ENCODE measurements at places on chromosomes 2 and 18. TPM values are rescaled to one million over a fixed set of nuclear protein-coding genes. Genes with fewer than 3 reads are reported as not detected.

DNA sequence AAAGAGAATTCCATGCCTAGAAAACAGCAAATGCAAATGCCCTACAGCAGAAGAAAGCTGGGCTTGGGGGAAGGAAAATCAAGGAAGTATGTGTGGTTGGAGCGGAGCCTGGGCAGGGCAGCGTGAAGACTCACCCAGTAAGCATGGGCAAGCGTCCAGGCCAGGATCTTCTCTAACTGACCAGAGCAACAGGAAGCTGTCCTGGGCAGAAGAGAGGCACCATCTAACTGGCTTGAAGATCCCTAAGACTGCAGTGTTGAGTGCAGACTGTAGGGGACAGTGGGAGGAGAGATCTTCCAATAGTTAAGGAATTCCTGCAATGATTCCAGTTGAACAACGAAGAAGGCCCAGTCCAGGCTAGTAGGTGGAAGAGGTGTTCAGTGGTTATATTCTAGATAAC, 57.9 kb downstream of the NXPH2 start:
- DNase-seq: no peak

GRCh38 chr2:29112379-29112778, 2.8 kb upstream of the CLIP4 start:
- no peak for DNase-seq

DNA sequence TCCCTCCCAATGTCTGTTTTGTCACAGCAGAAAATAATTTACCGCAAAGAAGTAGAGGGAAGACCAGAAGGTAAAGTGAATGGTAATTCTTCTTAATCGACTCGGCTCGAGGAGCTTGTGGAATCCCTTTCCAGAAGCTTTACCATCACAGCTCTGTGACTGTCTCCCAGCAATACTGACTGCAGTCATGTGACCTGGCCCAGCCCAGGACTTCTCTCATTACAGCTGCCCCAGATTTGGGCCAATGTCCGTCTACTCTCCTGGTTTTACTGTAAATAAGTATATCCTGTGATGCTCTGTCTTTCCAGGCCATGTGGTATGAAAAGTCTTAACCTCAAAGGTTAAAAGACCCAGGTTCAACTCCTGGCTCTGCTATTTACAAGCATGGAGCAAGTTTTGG, 18.9 kb upstream of the ELOA2 start:
- no peak for DNase-seq

Gene SP9
- not detected for polyA plus RNA-seq

Gene MOGAT1
- not detected for polyA plus RNA-seq

GRCh38 chr2:150387586-150388288, 99.7 kb downstream of the RND3 start:
- DNase-seq: no peak

DNA sequence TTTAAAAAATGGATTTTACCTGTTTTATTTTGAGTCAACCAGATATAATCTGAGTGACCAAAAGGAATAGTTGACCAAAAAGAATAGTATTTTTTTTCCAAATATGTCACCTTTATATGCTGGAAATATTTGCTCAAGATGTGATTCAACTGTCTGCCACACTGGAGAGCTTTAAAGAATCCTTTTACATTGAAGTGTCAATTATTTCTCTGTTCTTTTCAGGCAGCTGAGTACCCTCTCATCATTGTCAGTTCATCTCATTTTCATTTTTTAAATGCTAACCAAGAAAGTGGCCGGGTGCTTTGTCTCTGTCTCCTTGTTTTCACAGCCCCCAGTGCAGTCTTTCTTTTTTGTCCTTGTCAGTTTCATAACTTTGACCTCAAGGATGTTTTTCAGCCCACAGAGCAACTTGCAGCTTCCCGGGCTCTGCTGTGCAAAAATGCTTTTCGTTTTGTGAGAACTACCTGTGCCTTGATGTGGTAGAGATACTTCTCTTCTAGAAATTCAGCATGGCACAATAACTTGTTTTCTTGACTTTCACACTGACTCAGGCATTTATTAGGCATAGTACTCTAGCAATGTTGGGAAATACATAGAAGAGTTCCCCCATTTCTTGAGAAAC, 23.4 kb upstream of the CERS6 start:
- DNase-seq: no peak

Gene RAB17
- polyA plus RNA-seq: 13.4 TPM

DNA sequence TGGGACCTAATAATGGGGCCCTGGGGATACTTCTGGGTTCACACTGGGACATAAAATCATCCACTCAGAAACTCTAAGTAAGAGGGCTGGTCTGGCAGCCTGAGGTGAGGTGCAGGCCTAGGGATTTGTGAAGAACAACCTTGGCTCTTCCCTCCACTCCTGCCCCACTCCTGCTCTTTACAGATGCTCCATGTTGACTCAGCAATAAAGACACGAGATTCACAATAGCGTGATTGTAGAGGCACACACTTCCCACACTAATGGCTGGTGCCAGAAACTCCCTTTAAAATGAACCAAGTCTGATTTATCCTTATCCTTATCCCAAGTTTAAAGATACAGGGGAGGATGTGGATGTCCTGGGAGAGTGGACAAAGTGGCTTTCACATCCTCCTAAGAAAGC, 228.2 kb downstream of the ACTR3 start:
- no peak for DNase-seq

Gene SEH1L
- polyA plus RNA-seq: 34.4 TPM

GRCh38 chr18:48215876-48216638, 193.1 kb downstream of the ZBTB7C start:
- no peak for DNase-seq

Gene CTLA4
- polyA plus RNA-seq: 0.17 TPM

Gene RMDN2
- polyA plus RNA-seq: 21.7 TPM

- DNase-seq: no peak
Observed at GRCh38 chr2:163734881-163735684, 725 bp downstream of the FIGN start.

Gene UGT1A6
- polyA plus RNA-seq: 0.16 TPM

GRCh38 chr2:9003366-9003615, 193 bp downstream of the MBOAT2 start:
- DNase-seq: no peak

GRCh38 chr2:215352602-215353001, 40.7 kb downstream of the ATIC start:
- no peak for DNase-seq

- DNase-seq: no peak
Observed at GRCh38 chr2:216350214-216350791, 22.0 kb downstream of the MARCHF4 start.

DNA sequence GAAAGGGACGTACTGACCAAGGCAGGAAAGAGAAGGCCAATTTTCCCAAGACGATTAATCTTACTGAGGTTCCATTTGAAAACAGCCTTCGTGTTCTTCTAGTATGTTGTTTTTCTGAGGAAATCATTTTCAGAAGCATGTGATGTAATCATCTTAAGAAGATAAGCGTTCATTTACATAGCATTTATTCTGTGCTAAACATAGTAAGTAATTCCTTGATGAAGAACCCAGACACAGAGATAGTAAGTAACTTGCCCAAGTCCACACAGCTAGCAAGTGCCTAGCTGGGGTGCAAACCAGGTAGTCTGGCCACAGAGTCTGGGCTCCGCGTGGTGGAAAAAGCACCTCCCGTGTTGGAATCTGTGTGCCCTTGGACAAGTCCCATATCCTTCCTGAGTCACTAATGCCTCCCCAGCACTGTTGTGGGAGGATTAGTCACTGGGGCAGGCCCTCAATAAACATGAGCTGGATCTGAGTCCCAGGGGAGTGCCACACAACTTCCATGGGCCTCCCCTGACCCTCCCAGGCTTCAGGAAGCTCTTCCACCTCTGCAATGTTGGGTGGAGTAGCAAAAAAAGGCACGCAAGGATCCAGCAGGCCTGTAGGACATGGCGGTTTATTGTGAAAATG, 26.9 kb upstream of the ASAP2 start:
- no peak for DNase-seq

Gene IL36A
- not detected for polyA plus RNA-seq

Gene SPC25
- 14.3 TPM for polyA plus RNA-seq

Gene ATP6V1C2
- 2.6 TPM for polyA plus RNA-seq

Gene CTAGE1
- polyA plus RNA-seq: not detected

Gene ADRA2B
- 1.2 TPM for polyA plus RNA-seq

Gene EPB41L5
- 36.6 TPM for polyA plus RNA-seq

Gene STPG4
- 0.18 TPM for polyA plus RNA-seq

GRCh38 chr18:32683044-32683443, 89.8 kb downstream of the KLHL14 start:
- DNase-seq: no peak

Gene ZNF532
- polyA plus RNA-seq: 145 TPM

- no peak for DNase-seq
Observed at GRCh38 chr2:26768759-26769088, 4.6 kb downstream of the SLC35F6 start.

Gene SMYD1
- polyA plus RNA-seq: not detected

- DNase-seq: no peak
Observed at GRCh38 chr2:18373664-18374063, 186.8 kb downstream of the RDH14 start.

Gene LRRTM1
- 3.2 TPM for polyA plus RNA-seq

- DNase-seq: no peak
Observed at GRCh38 chr2:225797394-225797793, 397.9 kb downstream of the NYAP2 start.

Gene LNPK
- polyA plus RNA-seq: 47.9 TPM

- DNase-seq: no peak
Observed at GRCh38 chr2:74201596-74201995, 3.2 kb downstream of the MTHFD2 start.

Gene SULT1C4
- polyA plus RNA-seq: 60.8 TPM

DNA sequence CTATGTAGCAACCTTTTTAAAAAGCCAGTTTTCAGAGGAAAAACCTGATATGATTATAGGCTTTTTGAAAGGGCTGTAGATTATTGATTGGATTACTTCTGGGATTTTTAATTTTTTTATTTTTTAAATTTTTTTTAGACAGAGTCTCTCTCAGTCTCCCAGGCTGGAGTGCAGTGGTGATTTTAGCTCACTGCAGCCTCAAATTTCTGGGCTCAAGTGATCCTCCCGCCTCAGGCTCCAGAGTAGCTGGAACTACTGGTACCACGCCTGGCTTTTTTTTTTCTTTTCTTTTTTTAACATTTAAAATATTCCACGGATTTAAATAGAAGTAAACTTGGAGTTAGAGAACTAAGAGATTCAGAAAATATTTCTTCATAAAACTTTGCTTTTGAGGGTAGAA, 1.2 kb downstream of the MRPL19 start:
- no peak for DNase-seq

- DNase-seq: no peak
Observed at GRCh38 chr2:102114290-102114721, 28.2 kb upstream of the IL1R1 start.

DNA sequence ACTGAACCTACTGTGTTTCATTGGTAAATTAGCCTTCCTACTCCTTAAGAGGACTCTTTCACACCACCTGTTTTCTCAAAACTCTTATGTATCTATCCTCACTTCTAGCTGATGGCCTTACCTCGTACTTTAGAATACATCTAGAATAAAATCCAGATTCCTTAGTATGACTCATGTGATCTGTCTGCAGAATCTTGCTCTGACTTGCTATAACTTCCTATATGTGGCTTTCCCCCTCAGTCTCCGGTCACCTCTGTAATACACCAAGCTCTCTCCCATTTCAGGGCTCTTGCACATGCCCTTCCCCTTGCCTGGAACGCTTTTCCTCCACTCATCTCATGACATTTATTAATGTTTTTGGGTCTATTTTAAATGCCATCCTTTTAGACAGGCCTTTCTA, 95.6 kb upstream of the LHCGR start:
- DNase-seq: no peak

Gene CPO
- polyA plus RNA-seq: 0.53 TPM

DNA sequence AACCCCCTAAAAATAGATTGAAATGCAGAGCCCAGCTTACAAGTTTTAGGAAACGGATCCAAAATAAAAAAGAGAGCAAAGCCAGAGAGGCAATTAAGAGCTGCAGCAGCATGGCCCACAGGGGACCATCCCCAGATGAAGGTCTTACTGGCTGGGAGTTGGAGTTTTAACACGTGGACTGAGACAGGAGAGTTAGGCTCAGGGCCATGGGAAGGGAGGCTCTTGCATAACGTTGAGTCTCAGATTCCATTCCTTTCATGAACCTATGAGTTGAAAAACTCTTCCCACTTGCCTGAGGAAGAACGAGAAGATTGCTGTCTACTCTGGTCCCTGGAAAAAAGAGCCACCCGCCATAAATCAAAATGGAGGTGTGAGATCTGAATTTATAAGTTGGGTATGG, 101.8 kb upstream of the NDUFV2 start:
- DNase-seq: no peak

DNA sequence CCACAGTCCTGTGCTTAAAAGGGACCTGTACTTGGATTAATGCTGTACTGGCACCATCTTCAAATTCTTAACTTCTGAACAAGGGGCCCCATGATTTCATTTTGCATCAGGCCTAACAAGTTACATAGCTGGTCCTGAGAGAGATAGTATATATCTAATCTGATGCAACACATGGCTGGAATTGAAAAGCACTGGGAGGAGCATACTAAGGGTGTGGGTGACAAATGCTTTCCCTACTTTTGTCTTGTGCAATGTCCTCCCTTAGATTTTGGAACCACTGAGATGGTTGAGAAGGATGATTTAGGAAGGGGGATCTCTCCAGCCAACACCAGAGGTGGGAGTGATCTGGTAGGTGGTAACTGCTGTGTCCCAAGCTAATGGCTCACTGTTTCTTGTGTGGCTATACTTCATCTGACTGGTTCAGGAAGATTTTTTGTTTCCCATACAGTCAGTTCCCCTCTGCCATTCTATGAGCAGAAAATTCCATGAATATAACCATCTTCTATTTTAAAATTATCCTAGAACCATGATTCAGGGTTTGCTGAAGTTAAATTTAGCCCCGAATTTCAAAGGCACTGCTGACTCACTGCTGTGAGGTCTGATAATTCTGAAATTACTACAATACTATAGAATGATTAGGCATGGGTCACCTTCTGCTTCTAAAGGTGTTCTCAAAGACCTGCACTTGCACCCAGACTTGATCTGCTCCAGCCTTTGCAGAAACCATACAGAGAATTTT, 108.3 kb upstream of the NCKAP5 start:
- no peak for DNase-seq

- no peak for DNase-seq
Observed at GRCh38 chr2:128603411-128603924, 284.8 kb upstream of the HS6ST1 start.

DNA sequence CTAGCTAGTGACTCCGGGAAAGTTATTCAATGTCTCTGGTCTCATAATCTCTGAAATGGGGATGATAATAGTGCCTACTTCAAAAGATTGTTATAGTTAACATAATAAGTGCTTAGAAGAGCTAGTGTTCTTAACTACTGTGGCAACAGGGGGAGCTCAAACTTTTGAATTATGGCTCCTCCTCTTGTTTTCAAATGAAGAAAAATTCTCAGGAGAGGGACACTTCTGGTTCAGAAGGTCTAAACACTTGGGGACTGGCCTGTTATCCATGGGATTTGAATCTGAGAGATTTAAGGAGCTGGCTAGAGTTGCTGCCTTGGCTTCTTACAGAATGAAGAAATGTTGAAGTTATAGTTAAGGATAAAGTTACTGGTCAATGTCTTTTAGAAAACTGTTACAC, 92.2 kb upstream of the ITGB6 start:
- no peak for DNase-seq

Gene WDR7
- polyA plus RNA-seq: 13.6 TPM
